Vagina (tissue), 2 donors: ENCODE measurements at places on chromosomes 16 and 17. TPM values are rescaled to one million over a fixed set of nuclear protein-coding genes. Genes with fewer than 3 reads are reported as not detected.

DNA sequence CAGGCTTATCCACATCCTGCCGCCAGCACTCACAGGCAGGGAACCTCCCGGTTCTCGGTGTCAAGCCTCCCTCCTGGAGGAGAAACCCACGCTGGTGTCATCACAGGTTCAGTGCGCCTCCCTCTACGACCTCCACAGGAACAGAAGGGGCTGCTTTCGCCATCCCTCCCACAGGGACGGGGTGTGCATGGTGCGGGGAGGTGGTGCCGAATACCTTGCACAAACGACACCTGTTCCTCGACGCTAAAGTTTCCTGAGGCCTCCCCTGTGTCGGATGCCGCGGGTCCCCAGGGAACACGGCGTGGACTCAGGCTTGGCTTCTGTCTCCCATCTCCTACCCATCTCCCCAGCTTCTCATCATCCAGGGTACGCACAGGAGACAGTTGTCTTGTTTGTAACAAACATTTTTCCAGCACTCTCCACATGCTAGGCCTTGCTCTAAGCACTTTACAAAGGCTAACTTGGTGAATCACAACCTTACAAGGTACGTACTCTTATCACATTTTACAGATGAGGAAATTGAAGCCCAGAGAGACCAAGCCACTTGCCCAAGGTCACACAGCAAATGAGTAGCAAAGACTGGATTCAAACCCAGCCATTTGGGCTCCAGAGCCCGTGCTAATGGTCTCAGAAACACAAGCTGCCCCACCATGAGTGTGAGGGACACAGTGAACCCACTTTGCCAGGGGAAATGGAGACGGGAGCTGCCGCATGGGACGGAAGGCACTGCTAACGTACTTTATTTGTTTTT lies 271.6 kb downstream of the C16orf95 start:
- no peak for DNase-seq

GRCh38 chr17:27631897-27632725 lies 1.1 kb downstream of the LGALS9 start:
- no peak for DNase-seq

- DNase-seq = no peak
Observed at GRCh38 chr16:2896480-2897010, 13.5 kb downstream of the FLYWCH2 start.

DNA sequence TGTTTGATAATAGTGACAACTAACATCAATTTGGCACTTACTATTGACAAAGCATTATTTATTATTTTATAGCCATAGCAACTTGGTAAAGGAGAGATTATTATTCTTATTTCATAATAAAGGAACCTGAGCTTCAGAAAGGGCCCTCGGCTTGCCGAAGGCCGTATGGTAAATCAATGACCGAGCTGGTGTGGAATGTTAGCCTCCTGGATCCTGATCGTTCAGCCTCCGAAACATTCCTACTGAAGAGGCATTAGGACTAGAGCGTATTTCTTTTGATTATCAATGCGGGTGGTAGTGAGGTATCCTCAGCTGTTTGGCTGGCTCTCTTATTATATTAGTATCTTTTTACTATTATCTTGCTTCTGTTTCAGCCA lies 199.3 kb upstream of the TBX2 start:
- DNase-seq = no peak

GRCh38 chr17:73013301-73013700 lies 79.2 kb downstream of the SLC39A11 start:
- no peak for DNase-seq

DNA sequence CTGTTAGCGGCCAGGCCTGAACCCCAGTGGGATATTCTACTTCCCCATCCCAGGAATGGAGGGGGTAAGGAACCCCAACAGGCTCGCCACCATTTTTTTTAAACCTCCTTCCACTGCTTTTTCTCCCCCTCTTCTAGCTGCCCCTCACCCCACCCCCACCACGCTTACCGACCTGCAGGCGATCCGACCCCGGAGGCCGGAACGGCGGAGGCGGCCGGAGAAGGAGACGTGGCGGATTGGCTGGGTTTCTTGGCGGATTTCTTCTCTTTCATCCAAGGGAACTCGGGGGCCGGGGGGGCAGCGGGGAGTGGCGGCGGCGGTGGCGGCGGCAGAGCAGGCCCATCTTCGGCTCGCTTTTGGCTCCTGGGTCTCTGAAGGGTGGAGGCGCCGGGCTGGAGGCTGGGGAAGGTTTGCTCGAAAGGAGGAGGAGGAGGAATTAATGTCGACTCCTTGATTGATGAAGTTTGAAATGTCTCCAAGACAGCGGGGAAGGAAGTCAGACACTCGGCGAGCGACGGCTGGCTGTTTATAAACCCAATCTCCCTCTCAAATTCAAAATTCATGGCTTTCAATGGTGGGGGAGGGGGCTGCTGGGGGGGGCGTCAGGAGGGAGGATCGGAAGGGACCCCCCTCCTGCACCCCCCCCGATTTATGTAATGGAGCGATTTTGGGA lies 424 bp downstream of the HOXB2 start:
- DNase-seq = no peak

- DNase-seq = no peak
Observed at GRCh38 chr17:37292429-37293139, 83.2 kb upstream of the C17orf78 start.

C16orf86 gene
- 10.3 TPM for total RNA-seq
